ENCODE measurements at places on chromosomes 12 and 14.
A peak's percentile ranks its signal among the peaks of the same experiment; 100 is the strongest.

DNA sequence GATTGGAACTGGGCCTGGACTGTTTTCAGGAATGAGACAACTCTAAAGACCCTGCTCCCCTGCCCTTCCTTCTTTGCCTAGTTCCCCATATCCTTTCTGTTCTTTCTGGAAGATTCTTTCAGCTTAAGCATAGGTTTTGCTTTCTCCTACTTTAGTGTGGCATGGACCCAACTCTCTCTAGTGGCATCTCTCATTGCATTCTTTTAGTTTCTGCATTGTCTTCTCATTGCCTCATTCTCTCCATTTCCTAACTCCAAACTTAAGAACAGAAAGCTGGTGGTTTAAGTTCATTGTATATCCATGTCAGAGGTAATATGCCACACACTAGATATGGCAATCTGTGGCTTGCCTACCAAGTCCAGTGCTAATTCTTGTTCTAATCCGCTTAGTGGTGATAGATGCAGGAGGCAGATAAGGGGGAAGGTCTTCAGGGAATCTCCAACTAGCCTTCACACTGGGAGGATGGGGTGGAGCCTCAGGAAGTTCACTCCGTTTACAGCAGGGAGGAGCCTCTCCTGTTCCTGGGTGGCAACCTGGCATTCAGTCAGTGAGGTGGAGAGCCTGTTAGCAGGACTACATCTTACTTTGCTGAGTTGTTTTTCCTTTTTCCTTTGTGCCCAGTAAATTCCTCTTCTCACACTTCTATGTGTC, 165.1 kb upstream of the LMNTD1 start:
- no peak for DNase-seq

GRCh38 chr12:76018111-76018510, 13.5 kb downstream of the PHLDA1 start:
- no peak for DNase-seq

GRCh38 chr12:92294676-92295440, 149.2 kb upstream of the BTG1 start:
- no peak for DNase-seq

DNA sequence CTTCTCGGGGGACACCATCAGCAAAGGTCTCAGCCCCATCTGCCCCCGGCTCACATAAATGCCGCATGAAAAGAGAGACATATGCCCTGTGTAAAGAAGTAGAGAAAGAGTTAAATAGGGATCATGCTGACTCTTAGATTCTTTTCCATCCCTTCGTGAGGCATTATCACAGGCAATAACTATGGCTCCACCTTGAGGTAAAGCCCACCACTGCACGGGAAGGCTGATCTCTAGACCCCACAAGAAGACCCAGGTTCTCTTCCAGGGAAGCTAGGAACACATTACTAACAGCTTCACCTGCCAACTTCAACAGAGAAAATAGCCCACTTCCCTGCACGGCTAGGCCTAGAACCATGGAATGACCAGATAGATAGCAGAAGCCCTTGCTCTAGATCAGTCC, 14.1 kb upstream of the NOP2 start:
- DNase-seq, result no peak

DNA sequence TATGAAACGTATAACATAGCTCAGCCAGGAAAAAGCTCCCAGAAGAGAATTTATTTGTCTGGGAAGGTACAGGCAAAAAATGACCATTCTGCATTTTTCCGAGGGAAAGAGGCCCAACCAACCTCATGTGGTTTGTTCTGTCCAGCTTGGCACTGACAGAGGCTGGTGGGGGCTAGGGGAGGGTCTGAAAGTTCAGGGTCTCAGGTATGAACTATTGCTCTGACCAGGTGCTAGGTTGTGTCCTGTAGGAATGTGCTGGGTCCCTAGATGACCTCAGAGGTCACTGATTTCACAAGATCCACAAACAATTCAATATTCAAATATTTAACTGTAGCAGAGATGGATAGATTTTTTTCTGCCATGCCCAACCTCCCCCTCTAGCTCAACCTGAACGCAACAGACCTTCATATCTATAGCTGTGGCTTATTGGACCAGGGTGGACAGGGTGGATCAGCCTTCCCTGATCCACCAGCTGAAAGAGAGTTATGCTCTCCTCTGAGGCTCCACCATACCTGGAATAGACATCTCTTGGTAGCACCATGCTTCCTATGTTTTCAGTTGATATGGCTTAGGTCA, 32.9 kb upstream of the IFT81 start:
- no peak for DNase-seq

- DNase-seq, result no peak
These were observed 14.6 kb downstream of the GTF2A1 start for GRCh38 chr14:81206115-81206514.

DNA sequence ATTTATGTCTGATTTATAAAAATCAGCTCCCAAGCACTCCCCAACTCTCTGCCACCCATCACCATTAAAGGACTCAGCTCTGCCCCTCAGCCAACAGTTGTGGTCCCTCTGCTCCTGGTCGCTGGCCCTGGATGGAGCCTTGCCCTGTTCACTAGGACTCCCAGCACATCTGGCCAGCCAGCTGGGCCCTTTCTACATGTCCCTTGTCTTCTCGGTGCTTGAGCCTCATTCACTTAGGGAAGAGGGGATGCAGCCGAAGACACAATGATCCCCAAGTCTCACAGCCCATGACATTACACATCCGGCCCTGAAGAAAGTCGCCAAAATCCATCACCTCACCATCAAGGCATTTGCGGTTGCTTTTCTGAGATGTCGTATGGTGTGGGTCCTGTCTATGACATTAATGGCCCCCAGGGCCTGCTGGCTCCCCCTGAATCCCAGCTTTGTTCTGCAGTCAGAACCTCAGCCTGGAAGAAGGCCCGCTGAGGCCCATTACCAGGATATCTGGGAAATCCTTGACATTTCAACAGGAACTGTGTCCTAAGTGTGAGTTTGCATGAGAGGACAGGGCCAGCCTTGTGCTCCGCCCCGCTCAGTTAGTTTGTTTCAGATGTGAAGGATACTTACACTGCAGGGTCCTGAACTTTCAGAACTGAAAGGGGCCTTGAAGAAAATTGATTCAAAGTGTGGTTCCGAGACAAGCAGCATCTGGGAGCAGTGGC, 19.1 kb downstream of the TSPAN11 start:
- DNase-seq, result no peak

GRCh38 chr12:40714636-40715035, 22.4 kb downstream of the CNTN1 start:
- no peak for DNase-seq

GRCh38 chr14:66330228-66330627, 155.9 kb upstream of the CCDC196 start:
- DNase-seq, result no peak

- DNase-seq, result peak; percentile 48
These were observed 137.0 kb downstream of the ZFP36L1 start for GRCh38 chr14:68655911-68656316.

- DNase-seq, result no peak
These were observed 256.0 kb downstream of the RPAP3 start for GRCh38 chr12:47449797-47450196.

DNA sequence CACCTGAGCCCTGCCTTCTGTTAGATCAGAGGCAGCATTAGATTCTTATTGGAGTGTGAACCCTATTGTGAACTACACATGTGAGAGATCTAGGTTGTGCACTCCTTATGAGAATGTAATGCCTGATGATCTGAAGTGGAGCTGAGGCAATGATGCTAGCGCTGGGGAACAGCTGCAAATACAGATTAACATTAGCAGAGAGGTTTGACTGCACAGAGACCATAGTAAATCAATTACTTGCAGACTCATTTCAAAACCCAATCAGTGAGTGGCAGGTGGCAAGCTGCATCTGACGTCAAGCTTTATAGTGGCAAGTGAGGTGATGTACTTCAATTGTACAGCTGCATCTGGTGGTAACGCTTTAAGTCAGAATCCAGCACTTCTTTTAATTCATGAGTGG, 141.6 kb downstream of the GPHN start:
- no peak for DNase-seq

GRCh38 chr14:99519931-99520421, 38.8 kb downstream of the CCNK start:
- no peak for DNase-seq

GRCh38 chr12:91835693-91836092, 310.0 kb downstream of the BTG1 start:
- DNase-seq, result no peak

DNA sequence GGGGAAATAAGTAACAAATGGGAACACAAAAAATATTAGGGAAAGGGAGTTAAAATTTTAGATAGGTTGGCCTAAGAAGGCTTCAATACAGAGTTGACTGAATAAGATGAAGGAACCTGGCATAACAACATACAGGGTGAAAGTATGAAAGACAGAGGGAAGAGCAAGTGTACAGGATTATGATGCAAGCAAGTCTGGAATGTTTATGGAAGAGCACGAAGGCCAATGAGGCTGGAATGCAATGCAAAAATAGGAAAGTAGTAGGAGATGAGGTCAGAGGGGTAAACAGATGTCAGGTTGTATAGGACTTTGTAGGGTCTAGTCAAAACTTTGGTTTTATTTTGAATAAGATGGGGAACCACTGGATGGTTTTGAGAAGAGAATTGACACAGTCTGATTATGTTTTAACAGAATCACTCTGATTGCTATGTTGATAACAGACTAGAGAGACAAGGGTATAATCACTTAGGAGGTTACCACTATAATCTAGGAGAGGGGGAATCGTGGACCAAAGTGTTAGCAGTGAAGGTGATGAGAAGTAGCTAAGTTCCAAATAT, 96.8 kb downstream of the OSBPL8 start:
- DNase-seq, result no peak

DNA sequence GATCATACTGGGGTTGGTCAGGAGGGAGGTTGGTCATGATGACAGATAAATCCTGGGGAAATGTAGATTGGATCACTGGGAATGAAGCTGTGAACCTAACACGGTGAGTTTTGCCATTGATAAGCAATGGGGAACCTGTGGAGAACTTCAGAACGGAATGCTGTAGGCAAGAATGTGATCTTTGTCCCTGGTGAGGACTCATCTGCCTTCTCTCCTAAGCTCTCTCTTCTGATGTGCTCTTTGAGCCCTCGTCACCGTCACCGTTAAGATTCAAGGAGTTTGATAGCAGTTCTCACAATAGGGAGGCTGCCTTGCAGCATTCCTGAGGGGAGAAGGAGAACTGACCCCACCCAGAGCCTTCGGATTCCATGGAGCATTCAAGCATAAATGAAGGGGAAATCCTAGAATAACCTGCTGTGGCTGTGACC, 217.6 kb downstream of the ANO6 start:
- DNase-seq, result no peak

DNA sequence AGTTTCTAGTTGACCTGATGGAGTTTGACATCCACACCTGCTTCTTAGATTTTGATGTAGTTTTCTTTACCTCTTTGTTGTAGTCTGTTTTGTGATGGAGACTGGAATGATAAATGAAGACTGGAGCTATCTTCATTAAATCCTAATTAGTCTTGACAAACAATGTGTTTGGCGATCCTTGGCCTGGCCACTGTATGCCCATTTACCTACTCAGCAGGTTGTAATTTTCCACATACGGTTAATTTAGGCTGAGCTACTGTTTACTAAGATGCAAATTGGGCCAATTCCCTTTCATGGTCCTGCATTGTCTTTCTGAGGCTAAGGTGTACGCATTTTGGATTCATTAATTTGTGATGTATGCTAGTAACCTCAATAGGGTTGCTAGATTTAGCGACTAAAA, at the start of gene TAS2R7:
TSS of gene TAS2R7 (minus strand) at position 41 of the 400 bp plus-strand sequence. CDS start 57 bp downstream, outside the sequence.
- no peak for DNase-seq

GRCh38 chr12:25574761-25575160, 21.7 kb upstream of the LMNTD1 start:
- no peak for DNase-seq

DNA sequence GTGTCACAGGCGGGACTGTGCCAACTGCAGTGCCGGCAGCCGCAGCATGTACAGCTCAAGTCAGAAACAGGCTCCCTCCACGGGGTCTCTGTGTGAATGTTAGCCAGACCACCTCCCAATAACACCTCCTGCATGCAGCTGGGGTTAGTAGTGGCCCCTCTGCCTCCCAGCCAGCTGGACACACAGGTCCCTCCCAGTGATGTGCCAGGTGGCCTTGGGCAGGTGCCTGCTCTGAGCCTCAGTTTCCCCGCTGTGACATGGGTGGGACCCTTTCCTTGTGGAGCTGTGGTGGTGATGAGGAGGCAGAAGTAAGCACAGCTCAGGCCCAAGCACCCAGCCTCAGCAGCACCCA, 139.9 kb downstream of the ADGRD1 start:
- DNase-seq, result no peak

GRCh38 chr12:103839609-103840461, 1.2 kb downstream of the NT5DC3 start:
- DNase-seq, result no peak

DNA sequence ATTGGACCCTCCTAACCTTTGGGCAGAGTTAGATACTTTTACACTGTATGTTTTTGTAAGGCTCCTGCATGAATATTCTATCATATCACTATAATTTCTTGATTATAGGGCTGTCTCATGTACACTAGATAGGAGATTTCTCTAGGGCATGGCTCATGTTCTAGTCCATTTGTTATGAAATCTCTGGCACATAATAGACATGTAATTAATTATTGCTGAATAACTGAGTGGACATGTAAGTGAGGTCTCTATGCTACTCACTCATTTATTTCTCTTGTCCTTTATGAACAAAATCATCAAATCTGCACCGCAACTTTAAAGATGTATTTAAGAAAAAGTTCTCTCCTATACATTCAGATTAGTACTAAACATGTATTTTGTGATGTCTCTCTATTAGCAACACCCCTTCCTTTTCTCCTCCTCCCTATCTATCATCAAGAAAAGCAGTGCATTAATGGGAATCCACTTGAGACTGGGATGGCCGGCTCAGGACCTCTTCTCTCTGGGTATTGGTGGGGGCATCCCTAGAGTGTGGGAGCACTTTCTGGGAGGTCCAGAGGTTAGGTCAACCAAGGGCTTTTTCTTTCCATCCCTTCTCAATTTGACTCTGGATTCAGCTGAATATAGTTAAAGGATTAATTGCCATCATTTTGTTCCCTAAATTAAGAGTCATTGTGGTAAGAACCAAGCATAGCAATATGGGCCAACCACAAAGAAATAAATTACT, 168.0 kb upstream of the HMGA2 start:
- no peak for DNase-seq

- DNase-seq, result no peak
These were observed 21.3 kb downstream of the SLC6A15 start for GRCh38 chr12:84891106-84891838.

GRCh38 chr12:53558631-53559030, 51.3 kb upstream of the NPFF start:
- no peak for DNase-seq

DNA sequence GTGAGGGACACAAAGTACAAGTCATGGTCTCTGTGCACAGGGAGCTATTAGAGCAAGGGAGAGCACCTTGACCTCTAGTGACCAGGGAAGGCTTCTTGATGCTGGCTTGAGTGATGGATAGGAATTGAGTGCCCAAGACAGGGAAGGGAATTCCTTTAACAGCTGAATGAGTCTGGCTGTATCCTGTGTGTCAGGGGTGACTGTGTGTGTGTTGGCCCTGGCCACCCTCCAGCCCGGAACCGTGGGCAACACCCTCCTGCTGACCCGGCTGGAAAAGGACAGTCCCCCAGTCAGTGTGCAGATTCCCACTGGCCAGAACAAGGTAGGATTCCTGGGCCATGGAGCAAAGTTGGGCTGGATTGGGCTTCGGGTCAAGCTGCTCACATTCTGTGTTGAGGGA, 5.5 kb upstream of the PFDN5 start:
- DNase-seq, result no peak
